ENCODE measurements at places on chromosomes 5 and 9.

DNA sequence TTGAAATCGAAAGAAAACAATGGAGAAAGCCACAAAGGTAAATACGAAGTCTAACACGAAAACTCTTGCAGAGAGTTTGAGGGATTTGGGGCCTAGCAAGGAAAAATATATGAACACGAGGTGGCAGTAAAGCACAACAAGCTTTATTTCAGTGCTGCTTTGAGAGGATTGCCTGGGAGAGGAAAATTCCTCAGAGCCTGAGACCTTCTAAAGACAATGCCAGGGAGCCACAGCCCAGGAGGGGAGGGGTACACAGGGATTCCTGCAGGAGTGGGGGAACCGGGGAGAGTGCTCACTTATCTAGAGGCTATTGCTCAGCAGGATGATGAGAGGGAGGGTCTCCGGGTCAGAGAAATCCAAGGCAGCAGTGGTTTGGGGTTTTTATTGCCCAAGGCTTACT, 134.9 kb upstream of the ADCY2 start:
- DNase-seq: no peak

DNA sequence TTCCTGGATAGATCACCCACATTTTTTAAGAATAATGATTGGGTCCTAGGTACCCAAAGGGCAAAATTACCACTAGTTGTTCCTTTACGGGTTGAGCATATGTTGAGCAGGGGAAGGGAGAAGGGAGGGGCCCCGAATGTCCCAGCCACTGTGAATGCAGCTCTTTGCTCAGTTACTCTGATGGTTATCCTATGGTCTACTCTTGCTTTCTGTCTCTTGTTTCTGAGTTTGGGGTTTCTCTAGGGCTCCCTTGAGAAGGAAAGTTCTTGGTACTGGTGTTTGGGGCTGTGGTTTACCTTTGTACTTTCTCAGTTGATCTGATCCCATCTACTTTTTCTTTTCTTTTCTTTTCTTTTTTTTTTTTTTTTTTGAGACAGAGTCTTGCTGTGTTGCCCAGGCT, 55.6 kb downstream of the ALG2 start:
- DNase-seq: no peak

- no peak for DNase-seq
These were observed 71.4 kb downstream of the SEMA4D start for GRCh38 chr9:89426384-89426961.

DNA sequence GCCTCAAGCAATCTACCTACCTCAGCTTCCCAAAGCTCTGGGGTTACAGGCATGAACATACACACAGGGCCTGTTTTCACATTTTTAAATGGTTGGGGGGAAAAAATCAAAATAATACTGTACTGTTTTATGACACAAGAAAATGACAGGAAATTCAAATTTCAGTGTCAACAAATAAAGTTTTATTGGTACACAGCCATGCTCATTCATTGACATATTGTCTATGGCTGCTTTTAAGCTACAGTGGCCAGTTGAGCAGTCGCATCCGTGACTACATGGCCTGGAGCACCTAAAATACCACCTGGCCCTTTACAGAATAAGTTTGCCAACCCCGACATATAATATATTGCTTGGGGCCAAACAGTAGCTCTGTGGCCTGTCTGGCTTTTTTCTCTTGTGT, 56.4 kb upstream of the GGTA1 start:
- DNase-seq: no peak

- DNase-seq: no peak
These were observed 55.4 kb upstream of the RPL26L1 start for GRCh38 chr5:172903790-172904189.

DNA sequence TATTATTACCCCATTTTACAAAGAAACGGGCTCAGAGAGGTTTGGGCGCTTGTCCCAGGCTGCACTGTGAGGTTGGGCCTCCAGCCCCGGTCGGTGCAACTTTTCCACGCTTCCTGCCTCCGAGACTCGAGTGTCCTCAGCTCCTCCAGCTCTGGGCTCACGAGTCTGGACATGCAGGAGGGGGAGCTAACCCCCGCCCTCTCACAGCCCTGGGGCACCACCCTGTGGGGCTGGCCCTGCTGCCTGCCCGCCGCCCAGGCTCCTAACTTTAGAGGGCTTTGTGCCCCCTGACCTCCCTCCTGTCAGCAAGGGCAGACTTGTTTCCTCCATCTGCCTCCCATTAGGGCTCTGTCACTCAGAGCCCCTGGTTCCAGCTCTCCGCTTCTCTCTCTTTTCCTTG, 4.3 kb upstream of the ASB6 start:
- no peak for DNase-seq

DNA sequence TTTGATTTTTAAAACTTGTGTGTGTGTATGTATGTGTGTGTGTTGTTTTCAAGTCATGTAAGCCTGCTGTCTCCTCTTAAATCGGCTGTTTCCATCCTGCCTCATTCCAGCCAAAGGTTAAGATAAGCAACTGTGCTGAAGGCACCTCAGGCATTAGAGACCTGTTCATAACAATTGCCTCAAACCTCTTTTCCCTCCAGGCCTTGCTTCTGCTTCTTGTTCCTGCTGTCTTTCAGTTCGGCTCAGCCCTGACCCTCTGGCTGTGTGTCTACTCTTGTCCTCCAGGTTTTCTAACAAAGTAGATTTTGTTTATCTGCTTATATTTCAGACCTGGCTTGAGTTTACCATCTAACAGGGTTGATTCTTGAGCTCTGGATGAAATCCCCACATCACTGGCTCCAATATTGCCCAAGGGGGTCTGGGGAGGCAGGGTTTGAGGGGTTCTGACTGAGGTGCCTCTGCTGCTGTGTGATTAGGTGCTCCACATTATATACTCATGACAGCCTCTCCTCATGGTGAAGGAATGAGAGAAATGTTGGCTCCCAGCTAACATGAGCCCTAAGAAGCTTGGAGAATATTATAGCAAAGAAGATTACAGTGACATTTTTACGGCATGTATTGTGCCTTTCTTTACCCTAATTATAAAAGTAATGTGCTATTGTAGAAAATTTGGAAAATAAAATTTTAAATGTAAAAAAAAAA, 229.7 kb upstream of the PIK3R1 start:
- DNase-seq: no peak

DNA sequence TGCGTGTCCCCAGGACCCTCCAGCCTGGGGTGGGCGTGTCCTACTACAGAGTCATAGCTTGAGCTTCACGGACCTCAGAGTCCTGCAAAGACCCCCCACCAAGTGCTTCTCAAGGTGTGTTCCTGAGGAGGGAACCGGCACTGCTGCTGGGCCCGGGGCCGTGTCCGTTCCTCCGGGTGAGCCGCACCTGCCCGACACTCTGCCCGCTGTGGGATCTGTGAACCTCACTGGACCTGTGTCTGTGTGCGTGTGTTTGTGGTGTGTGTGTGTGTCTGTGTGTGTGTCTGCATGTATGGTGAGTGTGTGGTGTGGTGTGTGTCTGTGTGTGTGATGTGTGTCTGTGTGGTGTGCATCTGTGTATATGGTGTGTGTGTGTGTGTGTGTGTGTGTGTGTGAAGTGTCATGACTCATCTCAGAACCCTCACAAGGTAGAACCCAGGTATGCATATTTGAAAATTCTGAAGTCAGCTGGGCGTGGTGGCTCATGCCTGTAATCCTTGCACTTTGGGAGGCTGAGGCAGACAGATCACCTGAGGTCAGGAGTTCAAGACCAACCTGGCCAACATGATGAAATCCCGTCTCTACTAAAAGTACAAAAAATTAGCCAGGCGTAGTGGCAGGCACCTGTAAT, 40.9 kb upstream of the RXRA start:
- no peak for DNase-seq

DNA sequence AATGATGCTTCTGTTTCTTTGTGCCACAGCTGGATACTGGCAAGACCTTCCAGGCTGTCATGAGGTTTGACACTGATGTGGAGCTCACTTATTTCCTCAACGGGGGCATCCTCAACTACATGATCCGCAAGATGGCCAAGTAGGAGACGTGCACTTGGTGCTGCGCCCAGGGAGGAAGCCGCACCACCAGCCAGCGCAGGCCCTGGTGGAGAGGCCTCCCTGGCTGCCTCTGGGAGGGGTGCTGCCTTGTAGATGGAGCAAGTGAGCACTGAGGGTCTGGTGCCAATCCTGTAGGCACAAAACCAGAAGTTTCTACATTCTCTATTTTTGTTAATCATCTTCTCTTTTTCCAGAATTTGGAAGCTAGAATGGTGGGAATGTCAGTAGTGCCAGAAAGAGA, 65.5 kb downstream of the ACO1 start:
- DNase-seq: no peak

GRCh38 chr9:90916147-90916734, 114.6 kb downstream of the SYK start:
- DNase-seq: no peak

- no peak for DNase-seq
These were observed 10.5 kb upstream of the JMY start for GRCh38 chr5:79225441-79225840.

DNA sequence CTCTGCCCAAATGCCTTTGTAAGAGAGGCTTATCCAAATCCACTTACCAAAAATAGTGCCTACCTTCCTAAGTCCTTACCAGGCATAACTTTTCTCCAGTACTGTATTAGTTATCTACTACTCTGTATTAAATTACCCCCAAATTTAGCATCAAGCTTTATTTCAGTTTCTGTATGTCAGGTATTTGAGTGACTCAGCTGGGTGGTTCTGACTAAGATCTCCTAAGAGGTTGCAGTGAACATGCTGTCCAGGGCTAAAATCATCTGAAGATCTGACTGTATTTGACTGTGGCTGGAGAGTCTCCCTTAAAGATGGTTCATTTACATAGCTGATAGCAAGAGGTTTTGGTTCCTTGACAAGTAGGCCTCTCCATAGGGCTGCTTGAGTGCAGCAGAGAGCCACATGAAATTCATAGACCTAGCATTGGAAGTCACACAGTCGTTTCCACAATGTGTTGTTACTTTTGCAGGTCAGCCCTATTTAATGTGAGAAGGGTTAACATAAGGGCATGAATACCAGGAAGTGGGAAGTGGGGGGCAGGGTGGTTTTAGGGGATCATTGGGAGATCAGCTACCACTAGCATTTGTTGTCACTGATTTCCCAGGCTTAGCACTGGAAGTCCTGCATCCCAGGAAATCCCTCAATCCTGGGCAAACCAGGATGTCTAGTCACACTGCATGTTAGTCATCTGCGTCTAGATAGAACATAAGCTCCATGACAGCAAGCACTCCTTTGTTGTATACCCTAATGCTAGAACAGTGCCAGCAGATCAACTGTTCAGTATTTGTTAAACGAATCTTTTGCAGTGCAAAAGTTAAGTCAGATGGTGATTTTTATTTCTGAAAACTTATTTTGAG, 2.0 kb upstream of the ZNF622 start:
- peak; percentile 56 for DNase-seq

- no peak for DNase-seq
These were observed 6.5 kb downstream of the EFCAB9 start for GRCh38 chr5:172200476-172200875.

DNA sequence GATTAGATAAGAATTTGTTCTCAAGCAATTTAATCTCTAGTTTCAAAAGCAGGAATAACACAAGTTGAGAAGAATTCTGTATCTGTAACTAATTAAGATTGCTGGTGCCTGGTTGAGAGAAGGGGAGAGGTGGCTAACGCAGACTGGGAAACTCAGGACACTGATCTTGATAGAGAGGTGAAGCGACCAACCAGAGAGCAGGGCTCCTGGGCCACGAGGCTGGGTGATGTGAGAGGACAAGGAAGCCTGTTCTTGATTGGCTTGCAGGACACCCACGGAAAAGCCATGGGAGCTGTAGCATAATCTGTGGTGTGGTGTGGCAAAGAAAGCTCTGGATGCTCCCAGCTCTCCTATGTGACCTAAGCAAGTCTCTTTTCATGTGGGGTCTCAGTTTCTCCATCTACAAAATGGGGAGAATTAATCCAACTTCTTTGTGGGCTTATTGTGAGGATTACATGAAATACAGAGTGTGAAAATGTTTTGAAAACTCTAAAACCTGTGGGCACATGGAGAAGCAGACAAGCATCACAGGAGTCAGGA, 594.1 kb upstream of the BRINP1 start:
- no peak for DNase-seq

DNA sequence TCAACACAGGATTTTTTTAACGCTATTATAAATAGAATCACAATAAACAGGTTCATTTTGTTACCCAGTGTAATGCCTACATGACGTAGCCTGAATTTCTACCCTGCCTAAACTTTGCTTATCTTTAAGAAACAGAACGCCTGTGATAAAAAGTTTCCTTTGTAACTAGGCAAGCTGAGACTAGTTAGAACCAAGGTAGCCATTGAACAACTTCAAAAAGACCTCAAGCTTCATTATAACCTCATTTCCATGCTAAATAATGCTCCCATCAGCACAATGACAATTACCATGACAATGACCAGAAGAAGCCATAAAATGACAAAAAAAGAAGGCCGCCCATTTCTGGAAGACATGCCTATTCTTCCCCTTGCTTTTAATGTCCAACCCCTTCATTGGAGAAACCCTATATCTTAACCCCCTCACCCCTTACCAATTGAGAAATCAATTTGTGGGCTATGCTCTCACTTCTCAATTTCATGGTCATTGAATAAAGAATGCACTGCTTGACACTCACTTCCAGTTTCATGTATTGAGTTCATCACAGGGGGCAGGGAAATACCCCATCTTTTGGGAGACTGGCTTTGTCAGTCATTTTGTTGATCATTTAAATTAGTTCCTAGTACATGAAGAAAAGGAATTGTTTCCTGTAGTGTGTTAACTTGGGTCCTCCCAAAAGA, 276.8 kb downstream of the MCTP1 start:
- DNase-seq: no peak

DNA sequence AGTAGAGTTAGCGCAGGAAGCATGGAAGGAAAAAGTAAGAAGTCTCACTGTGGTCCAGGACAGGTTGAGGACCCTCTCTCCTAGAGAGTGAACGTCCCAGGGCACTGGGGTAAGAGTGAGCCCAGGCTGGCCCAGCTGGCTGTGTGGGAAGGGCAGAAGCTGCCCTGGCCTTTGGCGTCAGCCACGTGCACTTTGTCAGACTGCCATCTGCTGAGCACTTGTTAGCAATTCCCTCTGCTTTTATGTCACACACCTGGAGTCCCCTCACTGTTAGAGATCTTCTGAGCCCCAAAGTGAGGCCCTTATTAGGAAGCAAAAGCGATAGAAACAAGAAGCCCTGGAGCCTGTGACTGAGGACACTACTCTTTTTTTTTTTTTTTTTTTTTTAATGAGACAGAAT, 79.1 kb downstream of the UGCG start:
- no peak for DNase-seq

Measured in HS-27A (cell line).